NCI-H1930 (cell line): ENCODE measurements at places on chromosomes 13 and 19.
A peak's percentile ranks its signal among the peaks of the same experiment; 100 is the strongest.

DNA sequence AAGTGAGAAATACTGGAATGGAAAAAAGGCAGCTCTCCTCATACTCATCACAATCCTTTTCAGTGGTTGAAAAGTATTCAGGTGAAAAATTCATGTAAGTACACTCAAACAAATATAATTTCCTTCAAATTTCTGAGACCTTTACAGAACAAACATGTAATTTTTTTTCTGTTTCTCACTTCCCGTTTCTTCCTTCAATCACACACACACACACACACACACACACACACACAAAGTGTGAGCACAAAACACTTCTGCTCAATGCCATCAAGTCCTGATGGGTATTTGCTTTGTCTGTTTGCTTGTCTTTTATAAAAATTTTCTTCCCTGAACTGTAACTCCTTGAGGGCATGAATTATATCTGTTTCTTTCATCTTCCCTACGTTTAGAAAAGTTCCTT is 110.6 kb downstream of the LIG4 start:
- DNase-seq, result no peak

GRCh38 chr19:44753932-44754749 is 5.6 kb downstream of the BCL3 start:
- DNase-seq, result no peak

GRCh38 chr19:31378404-31378803 is 29.2 kb upstream of the TSHZ3 start:
- DNase-seq, result no peak

DNA sequence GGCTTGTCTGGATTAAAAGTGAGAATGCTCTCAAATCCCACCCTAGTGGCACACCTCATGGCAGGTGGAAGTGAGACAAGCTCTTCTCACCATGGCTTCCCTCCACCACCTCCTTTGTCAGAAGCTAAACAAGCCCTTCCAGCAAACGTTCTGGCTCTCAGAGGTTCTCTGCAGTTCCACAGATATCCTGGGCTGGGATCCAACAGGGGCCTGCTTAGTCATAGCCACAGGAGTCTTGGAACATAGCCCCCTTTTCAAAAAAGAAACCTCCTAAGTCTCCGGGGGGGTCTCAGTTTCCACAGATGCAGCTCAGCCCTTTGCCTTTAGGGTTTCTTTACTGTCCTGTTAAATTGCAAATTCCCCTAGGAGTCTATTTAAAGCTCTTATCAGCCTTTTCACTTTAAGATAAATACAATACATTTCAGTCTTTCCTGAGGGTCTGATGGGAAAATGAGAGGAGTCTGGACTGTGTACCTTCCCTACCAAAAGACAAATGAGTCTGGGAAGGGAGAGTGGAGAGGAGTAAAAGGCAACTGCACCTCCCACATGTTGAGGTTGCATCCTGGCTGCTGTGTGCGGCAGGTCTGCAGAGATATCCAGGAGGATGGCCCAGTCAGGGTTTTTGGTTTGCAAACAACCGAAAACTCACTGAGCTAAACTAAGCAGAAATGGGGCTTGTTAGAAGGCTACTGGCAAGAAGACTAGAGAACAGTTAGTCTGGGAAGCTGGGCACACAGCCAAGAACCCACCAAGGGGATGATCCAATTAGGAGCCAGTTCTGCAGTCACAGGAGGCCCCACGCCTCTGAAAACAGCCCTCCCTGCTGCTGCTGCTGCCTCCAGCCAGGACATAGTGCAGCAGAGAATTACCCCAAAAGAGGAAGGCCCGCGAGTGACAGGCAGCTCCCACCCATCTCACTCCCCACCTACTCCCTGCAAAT is 41.4 kb upstream of the SERP2 start:
- no peak for DNase-seq

DNA sequence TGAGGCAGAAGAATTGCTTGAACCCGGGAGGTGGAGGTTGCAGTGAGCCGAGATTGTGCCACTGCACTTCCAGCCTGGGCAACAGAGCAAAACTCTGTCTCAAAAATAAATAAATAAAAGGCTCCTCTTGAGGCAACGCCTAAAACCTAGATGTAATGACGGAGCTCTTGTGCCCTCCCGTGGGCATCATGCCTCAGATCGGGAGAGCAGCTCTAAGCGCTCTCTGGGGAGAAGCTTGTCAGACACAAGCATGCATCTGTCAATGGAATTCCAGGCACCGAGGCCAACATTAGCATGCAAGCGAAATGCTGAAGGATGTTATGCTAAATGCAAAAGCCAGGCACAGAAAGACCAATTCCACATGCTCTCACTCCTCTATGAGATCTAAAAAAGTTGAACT is 45.6 kb upstream of the MRI1 start:
- DNase-seq, result peak; percentile 53

DNA sequence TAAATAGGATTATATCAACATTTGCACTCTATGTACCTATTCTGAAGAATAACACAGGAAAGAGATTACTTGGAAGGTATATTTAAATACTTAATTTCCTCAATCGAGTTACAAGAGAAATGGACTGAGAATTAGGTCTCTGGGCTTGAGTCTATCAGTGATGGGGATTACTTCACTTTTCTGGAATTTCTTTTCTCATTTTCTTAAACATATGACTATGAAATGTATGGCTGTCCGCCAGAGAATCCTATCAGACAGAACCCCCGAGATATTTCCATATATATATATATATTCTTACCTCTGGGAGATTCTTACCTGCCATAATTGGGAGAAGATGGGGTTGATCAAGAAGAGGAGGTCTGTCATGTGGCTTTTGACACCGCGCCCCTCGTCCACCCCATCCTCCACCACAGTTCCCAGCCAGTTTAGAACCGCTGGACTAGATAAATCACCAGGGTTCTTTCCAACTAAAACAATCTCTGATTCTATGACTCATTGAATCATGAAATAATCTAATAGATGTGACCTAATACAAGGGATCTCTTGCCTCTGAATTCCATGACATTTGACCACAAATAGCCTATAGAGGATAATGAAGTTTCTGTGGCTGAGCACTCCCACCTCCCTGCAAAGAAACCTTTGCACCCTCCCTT is 231.3 kb downstream of the TBC1D4 start:
- no peak for DNase-seq

GRCh38 chr19:29564574-29565005 is 38.8 kb downstream of the VSTM2B start:
- no peak for DNase-seq

GRCh38 chr13:77459592-77459991 is 75.9 kb upstream of the SCEL start:
- no peak for DNase-seq

DNA sequence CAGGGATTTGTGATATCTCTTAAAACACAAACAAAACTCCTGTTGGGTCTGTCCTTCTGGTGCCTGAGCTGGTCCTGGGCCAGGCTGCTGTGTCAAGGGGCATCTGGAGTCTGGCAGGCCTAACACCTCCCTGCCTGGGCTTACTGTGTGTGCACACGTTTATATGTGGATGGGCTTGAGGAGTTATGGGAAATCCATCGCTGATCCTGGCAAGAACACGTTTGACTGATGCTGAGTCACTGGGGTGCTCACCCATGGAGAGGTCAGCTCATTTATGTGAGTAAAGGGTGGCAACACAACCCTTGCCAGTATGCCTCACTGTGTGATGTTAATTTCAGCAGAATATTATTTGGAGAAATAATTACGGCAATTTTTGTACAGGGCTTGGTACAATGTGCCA is 44.5 kb upstream of the PCDH8 start:
- no peak for DNase-seq

GRCh38 chr13:96821381-96821780 is 172.9 kb downstream of the OXGR1 start:
- DNase-seq, result no peak

GRCh38 chr19:8484331-8484894 is 18.0 kb downstream of the PRAM1 start:
- DNase-seq, result no peak

GRCh38 chr19:23790641-23791488 is 32.2 kb upstream of the ZNF681 start:
- no peak for DNase-seq

GRCh38 chr19:17352608-17353280 is 15.4 kb downstream of the GTPBP3 start:
- no peak for DNase-seq

- DNase-seq, result no peak
These were observed 747.3 kb downstream of the PCDH9 start for GRCh38 chr13:66482836-66483235.

DNA sequence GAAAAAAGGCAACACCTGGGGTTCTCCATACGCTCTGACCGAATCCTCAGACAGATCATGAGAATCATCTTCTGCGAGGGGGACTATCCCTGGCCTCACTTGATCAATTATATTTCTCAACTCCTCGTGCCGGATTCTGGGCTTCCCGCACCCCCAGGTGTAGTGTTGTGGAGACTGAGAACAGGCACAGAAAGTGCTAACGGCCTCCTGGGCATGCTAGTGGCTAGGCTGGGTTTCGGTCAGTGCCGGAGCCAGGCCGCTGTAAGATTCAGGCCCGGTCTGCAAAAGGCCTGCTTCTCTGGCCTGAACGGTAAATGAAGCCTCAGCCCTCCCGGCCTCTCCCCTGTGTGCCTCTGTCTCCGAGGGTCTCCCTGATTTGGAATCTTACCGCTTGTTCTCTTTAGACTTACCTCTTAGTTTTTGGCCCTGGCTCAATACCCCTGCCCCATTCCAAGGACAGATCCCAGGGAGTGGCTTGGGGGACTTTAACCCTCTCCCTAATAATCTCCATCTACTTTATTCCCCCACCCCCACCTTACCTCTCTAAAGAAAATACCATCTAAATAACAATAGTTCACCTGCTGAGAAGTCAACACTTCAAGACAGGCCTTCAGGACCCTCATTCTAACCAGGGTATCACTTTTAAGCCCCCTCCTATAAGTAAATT is 79.0 kb upstream of the MEDAG start:
- DNase-seq, result no peak

DNA sequence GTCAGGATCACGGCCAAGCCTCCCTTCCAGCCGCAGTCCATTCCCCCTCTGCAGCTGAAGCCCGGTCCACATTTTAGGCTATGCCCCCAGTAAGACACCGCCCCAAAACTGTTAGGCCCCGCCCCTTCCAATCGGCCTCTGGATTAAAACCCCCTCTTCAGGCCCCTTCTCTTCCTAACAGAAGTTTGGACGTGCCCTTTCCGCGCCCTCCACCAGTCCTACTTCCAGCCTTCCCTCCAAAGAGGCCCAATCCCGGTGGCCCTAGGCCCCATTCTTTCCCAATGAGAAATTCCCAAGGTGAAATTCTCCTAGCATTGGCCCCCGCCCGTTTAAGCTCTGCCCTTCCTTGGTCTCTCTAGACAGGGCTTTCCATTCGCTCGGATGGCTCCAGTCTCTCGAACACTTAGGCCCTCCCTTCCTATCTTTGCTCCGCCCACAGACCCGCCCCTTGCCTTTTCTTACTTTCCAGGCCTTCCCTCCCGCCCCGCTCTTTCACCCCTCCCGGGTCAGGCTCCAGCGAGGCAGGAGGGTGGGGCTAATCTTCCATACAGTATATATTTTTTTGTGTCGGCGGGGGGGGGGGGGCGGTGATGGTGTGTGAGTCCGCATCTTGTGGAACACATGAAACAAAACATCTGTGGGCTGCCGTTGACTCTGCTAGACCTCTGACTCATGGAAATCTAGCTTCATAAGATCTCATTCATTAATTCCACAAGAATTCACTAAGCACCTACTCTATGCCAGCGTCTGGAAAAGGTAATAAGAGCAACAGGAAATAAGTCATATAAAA is 13.6 kb downstream of the LTBP4 start:
- DNase-seq, result no peak

GRCh38 chr19:58406818-58407657 is 1.4 kb upstream of the ZNF584 start:
- DNase-seq, result no peak

GRCh38 chr13:22749626-22750025 is 431.2 kb upstream of the SGCG start:
- no peak for DNase-seq

DNA sequence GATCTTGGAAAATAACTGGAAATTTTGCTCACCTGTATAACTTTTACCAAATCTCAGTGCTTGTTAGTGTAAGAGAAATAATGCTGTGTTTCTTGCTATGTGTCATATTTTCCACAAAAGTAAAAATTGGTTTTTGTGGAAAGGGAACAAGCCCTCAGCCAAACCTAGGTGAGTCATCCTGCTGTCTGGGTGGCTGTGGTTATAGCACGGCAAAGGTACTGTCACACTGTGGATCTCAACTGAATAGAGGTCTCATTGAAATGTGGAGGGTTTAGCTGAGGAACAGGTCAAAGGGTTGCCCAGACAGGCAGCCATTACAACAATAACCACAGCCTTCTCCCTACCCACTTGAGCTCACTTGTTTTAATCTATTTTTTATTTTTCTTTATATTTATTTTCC is 338.8 kb upstream of the DACH1 start:
- no peak for DNase-seq

DNA sequence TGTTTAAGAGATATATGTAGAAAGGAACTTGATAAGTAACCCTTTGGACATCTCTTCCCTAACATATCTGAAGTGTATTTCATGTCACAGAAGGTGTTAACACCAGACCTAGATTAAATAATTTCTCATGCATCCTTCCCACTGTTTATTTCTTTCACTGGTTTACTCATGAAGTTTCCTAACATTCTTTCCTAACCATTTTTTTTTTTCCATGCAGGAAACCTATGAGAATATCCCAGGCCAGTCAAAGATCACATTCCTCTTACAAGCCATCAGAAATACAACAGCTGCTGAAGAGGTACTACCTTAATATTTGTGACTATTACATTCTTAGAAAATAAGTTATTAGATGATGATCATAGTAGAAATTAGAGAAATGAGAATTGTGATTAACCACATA is 28.8 kb downstream of the IPO5 start:
- no peak for DNase-seq

DNA sequence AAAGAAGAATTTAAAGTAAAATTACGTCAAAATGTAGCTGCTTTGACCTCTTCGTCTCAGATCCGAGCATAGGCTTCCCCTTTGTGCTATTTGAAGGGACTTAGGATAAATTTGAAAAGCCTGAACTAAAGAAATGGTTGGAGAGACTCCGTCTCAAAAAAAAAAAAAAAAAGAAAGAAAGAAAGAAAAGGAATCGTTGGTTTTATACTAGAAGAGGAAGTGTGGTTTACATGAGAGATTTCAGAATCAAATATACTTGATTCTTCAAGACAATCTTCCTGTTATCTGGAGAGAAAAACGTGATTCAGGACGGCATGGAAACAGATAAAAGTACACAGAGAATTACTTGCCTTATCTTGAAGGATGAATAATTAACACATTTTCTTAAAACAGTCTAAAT is 474 bp upstream of the ZNF780B start:
- DNase-seq, result no peak

DNA sequence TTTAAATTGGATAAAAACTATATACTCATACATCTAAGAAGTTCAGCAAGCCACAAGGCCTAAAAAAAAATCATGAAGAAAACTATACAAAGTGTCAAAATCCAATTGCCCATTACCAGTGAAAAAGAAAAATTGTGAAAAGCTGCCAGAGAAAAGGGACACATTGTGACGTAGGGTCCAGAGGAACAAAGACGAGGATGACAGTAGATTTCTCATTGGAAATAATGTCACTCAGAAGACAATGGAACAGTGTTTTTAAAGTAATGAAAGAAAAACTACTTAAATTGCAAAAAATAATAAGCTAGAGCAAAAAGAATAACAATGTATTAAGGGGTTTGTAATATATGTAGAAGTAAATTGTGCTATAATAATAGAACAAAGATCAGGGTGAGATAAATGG is 195.2 kb downstream of the EFNB2 start:
- no peak for DNase-seq
